CD4-positive, alpha-beta T cell treated with Interferon alpha-2 for 1 hour (primary cell): ENCODE measurements at places on chromosomes 1 and 21.

- DNase-seq = no peak
These were observed 4.3 kb downstream of the EPS15 start for GRCh38 chr1:51514733-51515132.

GRCh38 chr1:2134621-2135307, 59.8 kb downstream of the FAAP20 start:
- no peak for DNase-seq

DNA sequence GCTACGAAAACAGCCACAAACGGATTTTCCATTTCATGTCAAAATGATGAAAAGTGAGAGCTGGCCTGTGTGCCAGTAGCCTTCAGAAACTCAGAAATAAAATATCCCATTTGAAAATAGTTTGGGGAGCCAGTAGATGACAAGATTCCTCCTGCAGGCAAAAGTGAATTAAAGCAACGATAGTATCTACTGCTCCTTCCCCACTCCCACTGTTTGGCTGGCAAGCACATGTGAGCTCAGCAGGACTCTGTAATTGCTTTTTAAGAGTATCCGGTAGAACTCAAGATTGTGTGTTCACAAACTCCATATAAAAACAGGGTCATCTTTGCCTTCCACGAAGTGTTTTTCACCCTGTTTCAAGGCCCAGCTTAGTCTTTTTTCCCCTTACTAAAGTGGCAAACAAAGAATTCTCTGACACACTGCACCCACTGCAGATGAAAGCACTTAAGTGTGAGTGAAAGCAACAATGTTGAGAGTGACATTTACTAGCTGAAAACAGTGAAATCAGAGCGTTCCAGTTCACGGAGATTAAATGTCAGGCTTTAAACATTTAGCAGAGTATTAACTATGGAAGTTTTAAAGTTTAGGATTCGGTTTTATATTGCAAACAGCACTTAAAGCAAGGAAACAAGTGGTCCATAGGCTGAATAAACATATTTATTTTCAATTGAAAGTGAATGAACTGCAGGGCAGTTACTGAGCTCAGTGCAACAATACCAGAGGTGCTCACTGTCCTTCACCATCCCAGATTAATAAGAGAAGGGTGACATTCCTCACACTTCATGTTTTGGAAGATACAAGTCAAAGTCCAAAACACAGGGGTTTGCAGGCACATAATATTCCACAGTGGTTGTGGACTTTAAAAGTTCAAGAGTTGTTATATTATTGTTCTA, 70.0 kb downstream of the ALG14 start:
- no peak for DNase-seq

DNA sequence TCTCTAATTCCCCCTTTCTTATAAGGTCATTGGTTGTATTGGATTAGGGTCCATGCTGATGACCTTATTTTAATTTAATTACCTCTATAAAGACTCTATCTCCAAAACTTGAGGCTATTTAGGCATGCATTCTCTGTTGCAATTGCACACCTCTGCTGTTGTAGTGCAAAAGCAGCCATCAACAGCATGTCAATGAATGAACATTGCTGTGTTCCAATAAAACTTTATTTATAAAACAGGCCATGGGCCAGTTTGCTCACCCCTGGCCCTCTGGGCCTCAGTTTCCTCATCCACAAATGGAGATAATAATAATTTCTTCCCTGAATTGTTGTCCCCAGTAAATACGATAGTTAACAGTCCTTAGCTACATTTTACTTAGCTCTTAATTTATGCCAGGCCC, 100.4 kb upstream of the USP24 start:
- DNase-seq = no peak

DNA sequence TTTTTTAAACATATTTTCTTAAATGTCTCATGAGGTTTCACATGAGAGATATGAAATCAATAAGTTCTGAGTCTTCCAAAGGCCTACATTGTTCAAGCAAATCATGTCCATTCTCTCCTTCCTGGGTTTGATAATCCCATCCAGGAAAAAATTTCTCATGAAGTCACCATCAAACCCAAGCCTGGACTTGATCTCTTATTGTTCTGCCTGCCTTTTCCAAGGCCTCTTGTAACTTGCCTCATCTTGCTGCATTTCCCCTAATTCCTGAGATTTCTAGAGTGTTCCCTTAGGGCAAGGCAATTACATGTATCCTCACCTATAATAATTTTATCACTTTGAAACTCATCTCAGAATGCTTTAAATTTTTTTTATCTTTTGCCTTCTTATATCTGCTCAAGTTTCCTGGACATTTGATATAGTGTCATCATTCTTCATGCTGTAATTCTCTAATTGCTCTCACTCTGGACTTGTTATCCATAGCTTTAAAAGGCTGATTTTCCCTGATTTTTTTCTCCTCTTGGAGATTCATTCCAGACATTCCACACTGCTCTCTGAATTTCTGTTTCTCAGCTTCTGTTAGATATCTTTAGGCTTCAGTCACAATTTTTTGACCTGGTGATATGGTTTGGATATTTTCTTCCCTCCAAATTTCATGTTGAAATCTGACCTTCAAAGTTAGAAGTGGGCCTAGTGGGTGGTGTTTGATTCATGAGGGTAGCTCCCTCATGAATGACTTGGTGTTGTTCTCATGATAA, 126.4 kb downstream of the LRRC7 start:
- DNase-seq = no peak

- no peak for DNase-seq
These were observed 81.4 kb upstream of the BCL10 start for GRCh38 chr1:85357817-85358216.

- no peak for DNase-seq
These were observed 184.0 kb downstream of the CDC7 start for GRCh38 chr1:91684481-91685196.

DNA sequence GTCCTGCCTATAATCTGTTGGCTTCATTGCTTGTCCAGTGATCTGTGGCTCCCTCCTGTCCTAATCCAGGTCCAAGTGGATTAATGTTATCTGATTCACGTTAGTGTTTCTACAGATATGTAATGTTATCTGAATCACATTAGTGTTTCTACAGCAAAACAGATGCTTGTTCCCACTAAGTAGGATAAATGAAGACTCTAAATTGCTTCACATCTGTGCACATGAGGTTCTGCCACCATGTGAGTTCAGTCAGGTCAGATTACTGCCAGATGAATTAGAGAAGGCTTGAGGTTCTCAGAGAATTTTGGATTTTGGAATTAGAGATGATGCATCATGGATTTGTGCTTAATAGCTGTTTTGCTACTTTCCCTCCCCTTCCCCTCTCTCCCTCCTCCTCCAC, 13.2 kb downstream of the DISC1 start:
- DNase-seq = no peak

DNA sequence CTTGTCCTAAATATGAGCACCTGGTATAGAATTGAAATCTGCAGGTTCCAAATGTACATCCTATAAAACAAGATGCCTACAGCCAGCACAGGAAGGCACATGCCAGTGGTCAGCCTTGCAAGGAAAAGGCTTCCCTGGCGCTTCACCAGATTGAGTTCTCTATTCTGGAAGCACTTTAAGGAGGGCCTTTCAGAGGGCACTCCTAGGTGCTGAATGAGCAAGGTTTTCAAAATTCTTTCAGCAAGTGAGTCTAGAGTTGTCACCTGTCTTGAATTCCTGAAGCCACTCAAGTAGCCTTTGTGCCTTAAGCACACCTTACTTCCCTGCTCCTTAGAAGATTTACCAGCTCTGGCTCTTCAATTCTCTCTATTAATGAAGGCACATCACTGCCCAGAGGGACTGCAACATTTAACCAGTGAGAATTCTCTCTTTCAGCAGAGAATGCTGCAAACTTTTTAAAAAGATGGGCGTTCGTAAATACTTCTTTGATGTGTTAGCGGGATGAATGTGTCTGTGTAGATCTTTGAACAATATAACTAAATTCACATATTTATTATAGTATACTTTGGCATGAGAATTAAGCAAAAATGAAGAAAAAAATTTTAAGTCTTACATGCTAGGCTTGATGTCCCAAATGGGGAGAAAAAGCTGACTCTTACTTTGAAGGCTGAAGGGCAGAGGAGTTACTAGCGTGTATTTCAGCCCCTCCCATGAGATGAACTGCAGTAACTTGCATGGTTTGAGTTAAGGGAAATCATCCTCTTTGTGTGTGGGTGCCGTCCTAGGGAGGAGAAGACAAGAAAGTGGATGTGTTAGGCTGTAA, 162.0 kb downstream of the NTPCR start:
- no peak for DNase-seq

GRCh38 chr1:206020393-206021007, 3.2 kb downstream of the CTSE start:
- no peak for DNase-seq

- no peak for DNase-seq
These were observed 26.7 kb downstream of the CFH start for GRCh38 chr1:196678510-196678884.

DNA sequence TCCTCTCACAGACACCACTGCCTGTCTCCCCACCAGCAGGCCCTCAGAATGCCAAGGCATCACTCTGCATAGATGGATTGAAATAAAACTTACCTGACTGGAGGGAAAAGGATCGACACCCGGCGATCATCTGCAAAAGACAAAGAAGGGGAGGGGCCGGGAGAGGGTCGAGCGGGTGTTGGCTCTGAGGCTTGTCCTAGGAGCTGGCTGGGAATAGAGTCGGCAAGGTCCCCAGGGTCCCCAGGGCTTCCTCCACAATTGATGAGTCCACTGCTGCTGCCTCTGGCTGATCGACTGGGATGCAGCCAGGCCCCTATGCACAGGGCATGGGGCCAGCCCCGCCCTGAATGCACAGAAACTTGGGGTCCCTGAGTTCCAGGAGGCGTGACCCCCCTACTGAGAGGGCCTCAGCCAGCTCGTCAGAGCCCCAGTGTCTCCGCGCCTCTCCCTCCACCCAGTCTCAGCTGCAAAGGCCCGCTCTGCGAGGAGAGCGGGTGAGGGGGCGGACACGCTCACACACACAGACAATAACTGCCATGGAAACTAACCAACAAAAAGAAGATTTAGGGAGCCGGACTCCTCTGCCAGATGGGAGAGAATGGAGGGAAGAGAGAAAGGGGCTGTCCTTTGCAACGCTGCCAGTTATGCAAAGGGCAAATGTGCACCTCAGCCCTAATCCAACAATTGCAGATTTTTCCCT, at the start of gene KLHDC8A:
TSS of gene KLHDC8A (minus strand) at position 483 of the 700 bp plus-strand sequence. CDS start 13,318 bp downstream, outside the sequence.
- no peak for DNase-seq

- no peak for DNase-seq
These were observed 7.3 kb downstream of the MRPS6 start for GRCh38 chr21:34080710-34081109.

DNA sequence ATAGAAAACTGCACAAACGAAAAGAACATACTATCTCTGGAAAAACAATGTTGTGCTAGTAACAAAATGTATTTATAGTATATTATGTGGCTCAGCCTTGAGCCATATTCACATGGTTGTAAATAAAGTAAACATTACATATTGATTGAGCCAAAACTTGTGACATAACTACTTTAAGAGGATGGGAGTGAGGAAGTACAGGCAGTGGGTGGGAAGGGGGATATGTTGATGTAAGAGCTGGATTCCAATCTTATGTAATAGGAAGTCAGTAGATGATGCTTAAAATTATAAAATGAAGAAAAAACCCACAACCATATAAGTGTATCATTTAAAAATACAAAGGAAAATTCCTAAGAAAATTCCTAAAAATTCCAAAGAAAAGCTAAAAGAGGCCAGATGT, 42.7 kb downstream of the RHOU start:
- no peak for DNase-seq

DNA sequence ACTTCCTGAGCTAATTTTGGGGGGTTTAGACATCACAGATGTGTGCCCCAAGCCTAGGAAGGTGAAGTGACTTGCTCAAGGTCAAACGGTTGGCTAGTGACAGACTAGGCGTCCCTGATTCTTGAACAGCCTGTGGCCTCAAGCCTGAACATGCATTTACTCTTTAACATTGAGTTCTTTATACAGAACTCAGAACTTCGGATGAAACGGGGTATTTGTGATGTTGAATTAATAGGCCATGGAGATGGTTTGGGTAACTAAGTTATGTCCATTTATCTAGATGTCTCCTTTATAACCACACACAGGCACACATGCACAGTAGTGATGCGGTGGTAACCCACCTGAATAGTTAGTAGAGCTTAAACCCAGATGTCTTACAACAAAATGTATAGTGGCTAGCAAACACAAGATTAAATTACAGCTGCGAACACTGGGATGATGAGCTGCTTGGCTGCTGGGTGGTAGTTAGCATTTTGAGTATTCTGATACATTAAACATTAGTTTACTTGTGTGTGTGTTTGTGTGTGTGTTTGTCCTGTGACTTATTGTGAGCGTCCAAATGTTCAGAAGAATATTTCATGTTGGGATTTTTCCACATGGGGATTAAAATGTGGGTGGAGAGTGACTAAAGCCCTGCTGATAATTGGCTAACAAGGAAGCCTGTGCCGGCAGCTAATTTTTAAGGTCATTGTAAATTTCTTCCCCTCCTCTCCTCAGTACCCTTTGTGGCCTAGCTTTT, 2.3 kb downstream of the ATP1A1 start:
- DNase-seq = no peak

- DNase-seq = no peak
These were observed 12.5 kb downstream of the OVAAL start for GRCh38 chr1:180571060-180571831.

DNA sequence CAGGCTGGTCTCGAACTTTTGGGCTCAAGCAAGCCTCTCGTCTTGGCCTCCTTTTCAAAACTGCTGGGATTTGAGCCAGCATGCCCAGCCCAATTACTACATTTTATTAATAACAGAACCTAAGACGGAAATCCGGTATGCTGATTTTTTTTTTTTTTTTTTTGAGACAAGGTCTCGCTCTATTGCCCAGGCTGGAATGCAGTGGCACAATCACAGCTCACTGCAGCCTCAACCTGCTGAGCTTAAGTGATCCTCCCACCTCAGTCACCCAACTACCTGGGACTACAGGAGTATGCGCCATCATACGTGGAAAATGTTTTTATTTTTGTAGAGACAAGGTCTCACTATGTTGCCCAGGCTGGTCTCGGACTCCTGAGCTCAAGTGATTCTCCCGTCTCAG, 20.2 kb downstream of the ACBD3 start:
- no peak for DNase-seq

DNA sequence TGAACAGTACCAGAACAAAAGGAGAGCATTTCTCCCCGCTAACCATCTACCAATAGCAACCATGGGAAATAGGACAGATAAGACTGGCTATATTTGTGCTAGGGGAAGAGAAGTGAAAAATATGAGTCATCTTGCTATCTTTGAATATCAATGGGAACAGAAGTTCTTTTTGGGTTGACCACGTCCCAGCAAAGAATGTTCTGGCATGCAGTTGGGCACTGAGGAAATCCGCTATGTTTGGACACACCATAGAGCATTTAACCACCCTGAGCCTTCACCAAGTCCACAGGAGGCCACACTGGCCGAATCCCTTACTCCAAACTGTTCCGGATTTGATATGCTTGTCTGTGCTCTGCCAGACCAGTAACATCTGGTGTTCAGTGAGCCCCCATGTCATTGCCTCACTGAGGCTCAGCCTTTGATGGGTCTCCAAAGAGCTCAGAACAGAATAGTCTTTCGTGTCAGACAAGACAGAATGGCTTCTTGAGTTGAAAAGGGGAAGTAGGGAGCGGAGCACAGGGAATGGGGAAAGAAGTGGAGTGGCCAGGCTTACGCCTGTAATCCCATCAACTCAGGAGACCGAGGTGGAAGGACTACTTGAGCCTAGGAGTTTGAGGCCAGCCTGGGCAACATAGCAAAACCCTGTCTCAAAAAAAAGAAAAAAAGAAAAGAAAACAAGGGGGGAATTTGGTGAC, 81.4 kb downstream of the SMYD2 start:
- peak; percentile 10 for DNase-seq

- DNase-seq = no peak
These were observed 8.8 kb upstream of the PHC2 start for GRCh38 chr1:33439662-33440061.
